ENCODE measurements at places on chromosomes 4 and X. TPM values are rescaled to one million over a fixed set of nuclear protein-coding genes. Genes with fewer than 3 reads are reported as not detected.

DNA sequence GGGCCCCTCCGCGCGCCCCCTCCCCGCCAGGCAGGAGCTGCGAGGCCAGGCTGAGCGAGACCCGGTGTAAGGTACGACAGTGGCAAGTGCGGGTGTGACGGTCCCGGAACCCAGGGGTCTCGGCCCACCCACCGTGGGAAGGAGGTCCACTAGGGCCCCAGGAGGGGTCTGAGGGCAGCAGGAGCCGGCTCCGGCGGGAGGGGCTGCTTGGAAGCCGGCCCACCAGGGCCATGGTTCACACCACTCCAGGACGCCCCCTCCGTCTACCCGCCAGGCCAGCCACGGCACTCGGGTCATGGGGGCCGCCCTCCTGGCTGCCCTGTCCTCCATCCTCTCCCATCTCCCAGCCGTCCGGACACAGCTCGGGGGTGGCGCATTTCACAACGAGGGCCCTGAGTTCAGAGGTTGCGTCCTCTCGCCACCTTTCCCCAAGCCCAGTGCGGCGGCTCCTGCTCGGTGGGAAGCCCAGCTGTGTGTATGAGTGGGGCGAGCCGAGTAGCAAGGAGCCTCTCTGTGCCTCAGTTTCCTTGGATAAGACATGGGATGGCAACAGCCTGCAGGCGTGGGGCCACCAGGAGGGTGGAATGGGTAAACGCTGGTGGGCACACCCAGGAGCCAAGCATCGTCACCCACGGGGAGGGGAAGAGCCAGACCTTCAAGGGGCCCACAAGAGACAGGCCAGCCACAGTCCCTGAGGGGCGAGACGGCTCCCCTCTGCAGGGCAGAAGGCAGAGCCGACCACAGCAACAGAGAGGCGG lies 81.3 kb downstream of the FAM53A start:
- no peak for DNase-seq

DNA sequence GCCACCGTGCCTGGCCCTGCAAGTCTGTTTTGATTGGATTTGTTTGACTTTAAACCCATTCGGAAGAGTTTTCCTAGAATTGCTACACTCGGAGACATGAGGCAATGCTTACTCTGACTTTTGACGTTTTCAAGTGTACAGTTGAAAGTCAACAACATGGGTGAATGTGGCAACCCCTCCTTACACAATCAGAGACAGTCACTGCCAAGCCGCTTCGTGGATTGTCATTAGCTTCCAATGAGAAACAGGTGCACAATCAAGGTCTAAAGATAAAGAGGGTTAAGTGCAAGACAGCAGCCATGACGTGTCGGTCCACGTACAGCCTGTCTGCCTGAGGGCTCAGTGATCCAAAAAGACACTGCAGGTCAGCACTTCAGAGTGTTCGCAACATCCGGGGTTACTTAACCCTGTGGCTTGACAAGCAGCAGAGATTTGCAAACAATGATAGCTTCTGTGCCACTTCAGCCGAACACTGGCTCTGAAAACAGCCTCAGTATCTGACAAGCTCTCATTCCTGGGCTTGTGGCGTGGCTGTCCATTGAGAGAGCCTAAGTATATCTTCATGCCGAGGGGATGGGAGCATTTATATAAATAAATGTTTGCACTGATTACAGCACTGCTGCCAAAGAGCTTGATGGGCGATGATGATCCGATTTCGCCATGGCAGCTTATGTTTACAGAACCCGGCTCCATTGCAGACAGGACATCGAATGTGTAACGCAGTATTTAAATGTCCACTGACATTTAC lies 180.0 kb downstream of the DHRSX start:
- DNase-seq: no peak

DNA sequence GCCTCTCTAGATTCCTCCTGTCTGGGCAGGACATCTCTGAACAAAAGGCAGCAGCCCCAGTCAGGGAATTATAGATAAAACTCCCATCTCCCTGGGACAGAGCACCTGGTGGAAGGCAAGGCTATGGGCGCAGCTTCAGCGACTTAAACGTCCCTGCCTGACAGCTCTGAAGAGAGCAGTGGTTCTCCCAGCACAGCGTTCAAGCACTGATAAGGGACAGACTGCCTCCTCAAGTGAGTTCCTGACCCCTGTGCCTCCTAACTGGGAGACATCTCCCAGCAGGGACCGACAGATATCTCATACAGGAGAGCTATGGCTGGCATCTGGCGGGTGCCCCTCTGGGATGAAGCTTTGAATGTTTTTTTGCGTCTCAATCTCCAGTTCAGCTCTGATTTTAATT lies 262.2 kb downstream of the PARM1 start:
- DNase-seq: no peak

DNA sequence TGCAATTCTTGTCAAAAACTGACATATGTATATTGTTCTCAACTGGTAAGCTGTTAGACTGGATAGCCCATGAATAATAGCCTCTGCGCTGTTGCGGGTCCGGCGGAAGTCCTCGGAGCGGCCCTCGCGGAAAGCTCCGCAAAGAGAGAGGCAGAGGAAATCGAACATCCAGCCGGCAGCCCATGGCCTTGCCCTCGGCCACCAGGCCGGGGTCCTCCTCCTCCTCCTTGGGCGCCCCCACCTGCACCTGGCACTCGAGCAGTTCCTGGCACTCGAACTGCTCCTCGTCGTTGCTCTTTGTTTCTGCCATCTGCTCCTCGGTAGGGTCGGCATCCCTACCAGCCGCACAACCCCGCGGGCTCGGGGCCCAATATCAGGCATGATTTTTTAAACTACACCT lies 1176.3 kb downstream of the PCDH18 start:
- DNase-seq: no peak

GRCh38 chrX:69362856-69363255 lies 141.3 kb upstream of the NALF2 start:
- DNase-seq: no peak

- DNase-seq: no peak
These were observed 82.2 kb upstream of the VEGFC start for GRCh38 chr4:176874721-176875445.

- no peak for DNase-seq
These were observed 17.9 kb upstream of the FGG start for GRCh38 chr4:154630324-154630723.

GRCh38 chrX:110665223-110666002 lies 130.2 kb downstream of the CHRDL1 start:
- DNase-seq: no peak

- DNase-seq: no peak
These were observed 186.4 kb upstream of the PUDP start for GRCh38 chrX:7334253-7334935.

DNA sequence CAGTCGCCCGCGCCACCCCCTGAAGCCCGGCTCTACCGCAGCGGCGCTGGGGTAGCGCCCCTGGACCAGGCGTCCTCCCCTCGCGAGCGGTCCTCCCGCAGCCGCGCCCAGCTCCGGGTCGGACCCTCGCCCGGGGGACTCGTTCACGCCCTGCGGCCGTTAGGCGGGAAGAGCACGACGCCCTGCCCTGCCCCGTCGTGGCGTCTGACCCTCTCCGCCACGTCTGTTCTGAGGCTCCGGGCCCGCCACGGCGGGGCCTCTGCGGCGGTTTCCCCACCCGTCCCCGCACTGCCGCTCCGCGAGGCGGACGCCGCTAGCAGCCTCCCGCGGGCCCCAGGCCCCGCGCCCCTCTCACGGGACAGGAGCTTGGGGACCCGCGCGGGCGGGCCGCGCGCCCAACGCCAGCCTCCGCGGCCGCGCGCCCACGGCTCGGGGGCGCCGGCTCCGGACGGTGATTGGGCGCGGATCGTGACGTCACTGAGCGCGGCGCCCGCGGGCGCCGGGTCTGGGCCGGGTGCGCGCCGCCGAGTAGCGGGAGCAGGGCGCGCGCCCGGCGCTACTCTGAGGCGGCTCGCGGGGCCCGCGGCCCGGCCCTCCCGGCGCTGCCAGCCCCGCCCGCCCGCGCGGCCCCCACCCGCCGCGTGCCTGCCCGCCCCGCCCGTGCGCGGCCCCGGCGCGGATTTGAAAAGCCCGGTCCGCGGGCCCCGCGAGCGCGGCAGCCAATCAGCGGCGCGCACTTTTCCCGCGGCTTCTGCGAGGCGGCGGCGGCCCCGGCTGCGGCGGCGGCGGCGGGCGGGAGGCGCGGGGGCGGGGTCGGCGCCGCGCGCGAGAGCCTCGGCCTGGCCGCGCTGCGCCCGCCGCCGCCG lies at the start of gene NSD2:
Gene NSD2 (plus strand): TSS at position 816 of the 866 bp plus-strand sequence. CDS start 29,262 bp downstream, outside the sequence.
- peak; percentile 87 for DNase-seq

DNA sequence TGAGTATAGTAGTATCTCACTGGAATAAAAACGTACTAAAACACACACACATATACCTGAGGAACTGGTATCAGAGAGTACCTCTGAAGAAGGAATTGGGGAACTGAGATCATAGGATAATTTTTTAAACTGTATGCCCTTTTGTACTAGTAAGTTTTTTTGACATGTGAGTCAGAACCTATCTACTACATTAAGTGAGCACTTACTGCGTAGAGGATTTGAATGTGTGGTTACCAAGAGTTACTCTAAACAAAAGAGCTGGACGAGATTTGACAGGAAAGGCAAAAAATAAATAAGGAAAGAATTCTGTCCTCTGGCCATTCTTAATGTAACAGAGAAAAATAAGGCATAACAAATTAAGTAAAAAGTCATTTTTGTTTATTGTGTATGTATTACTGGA lies 546.5 kb upstream of the FAT1 start:
- no peak for DNase-seq

DNA sequence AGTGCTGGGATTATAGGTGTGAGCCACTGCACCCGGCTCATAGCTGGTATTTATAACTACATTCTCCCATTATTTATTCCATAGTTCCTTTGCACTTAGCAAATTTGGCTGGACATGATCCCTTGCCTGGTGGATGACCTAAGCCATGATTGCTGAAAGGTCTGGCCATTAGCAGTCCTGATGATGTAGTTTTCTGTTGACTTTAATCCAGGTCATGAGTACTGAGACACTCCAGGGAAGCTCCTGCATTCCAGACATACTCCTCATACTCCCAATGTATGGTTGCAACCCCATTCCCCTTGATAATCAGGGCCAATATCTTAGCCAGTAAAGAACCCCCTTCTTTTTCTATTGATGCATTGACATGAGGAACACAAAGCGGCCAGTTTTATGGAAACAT lies 24.4 kb upstream of the MGST2 start:
- no peak for DNase-seq

DNA sequence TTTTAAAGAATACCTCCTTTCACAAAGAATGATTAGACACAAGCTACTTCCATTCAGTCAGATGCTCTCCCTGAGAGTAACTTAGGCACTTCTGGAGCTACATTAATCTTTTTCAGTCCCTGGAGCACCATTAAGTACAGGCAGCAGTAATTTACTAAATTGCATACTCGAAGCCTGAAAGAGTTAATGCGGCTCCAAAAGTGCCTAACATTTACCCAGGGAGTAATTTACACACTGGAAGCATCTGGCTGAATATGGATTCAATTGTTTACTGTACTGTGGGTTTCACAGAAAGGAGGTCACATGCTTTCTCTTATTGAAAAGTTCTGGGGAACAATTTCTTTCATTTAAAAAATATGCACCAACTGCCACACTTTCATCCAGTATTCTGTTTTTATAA lies 260.8 kb upstream of the TENM3 start:
- no peak for DNase-seq

The RTL9 gene
- not detected for total RNA-seq

The RHOXF2B gene
- total RNA-seq: not detected

The SHROOM3 gene
- 0.22 TPM for total RNA-seq

The CNGA1 gene
- total RNA-seq: not detected

The CFP gene
- total RNA-seq: 17.7 TPM

The GRIPAP1 gene
- 85.2 TPM for total RNA-seq

The WAS gene
- total RNA-seq: 99.3 TPM

The POF1B gene
- 0.25 TPM for total RNA-seq
